ENCODE measurements at places on chromosomes 7 and 10.

GRCh38 chr7:2197436-2198155 is 35.1 kb downstream of the MAD1L1 start:
- no peaks in the 10 kb centered on the region for H3K27me3 ChIP-seq
- no peak overlapping the region for H3K27ac ChIP-seq
- DNase-seq = peak; percentile 49
- H3K36me3 ChIP-seq = peaks cover 12% of the 10 kb centered on the region
- H3K4me1 ChIP-seq = no peaks in the 10 kb centered on the region

GRCh38 chr7:107591421-107591820 is 11.4 kb downstream of the BCAP29 start:
- no peaks in the 10 kb centered on the region for H3K27me3 ChIP-seq
- DNase-seq = no peak
- H3K36me3 ChIP-seq = peaks cover 36% of the 10 kb centered on the region
- H3K4me1 ChIP-seq = no peaks in the 10 kb centered on the region

DNA sequence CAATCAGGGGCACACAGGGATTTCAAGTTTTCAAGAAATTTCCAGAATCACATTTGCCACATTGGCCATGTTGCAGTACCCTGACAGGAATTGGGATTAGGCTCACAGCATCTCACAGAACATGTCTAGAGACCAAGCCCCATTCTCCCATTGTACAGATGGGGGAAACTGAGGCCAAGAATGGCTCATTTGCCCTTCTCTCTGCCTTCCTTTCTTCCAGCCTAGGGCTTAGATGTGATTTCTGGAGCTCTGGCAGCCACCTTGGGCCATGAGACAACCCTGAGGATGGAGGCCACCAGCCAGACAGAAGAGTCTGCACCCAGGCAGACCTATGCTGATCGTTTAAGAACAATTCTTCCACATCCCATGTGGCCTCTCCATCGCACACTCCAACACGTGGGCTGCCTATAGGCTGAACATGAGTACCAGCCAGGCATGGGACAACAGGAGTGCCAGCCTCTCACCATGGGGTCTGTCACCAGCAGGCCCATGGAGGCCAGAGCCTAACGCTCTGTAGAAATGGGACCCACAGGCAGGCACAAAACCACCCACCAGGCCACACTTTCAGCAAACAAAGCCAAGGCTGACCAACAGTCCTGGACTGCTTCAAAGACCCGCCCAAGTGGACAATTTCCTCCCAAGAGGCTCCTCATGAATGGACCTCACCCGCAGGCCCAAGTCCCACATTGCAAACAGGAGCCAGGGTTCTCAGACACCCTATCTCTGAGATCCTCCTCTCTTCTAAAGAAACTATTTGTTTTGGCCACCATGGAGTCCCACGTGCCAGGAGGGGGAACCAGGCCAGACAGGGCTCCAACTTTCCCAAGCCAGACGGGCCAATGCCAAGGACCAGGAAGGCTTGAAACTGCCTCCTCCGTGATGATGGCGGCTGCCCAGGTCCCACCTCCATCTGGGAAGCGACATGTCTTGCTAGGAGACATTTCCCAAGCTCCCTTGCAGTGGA is 20.7 kb downstream of the PDGFA start:
- peaks cover 2% of the 10 kb centered on the region for H3K4me1 ChIP-seq
- H3K36me3 ChIP-seq = peaks cover 26% of the 10 kb centered on the region
- H3K4me3 ChIP-seq = no peak overlapping the region
- DNase-seq = peak; percentile 67

GRCh38 chr7:70883750-70884439 is 248.0 kb upstream of the GALNT17 start:
- no peak overlapping the region for H3K27ac ChIP-seq
- H3K4me3 ChIP-seq = no peak overlapping the region
- H3K27me3 ChIP-seq = no peaks in the 10 kb centered on the region
- no peaks in the 10 kb centered on the region for H3K4me1 ChIP-seq

DNA sequence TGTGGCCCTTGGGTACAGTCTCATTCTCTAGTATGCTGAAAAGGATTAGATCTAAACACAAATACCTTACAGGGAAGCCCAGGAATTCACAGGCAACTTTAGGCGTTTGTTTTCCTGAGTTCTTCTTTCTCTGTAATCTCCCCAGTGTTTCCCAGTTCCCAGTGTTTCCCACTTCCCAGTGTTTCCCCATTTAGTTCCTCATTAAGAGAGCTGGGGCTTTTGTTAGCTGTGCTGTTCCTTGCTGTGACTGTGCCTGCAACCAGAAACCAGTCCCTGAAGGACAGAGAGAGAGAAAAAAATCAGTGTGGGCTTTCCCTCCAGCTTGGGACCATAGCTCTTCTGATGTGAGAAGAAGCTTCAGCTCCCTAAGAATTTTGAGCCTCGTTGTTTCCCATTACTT is 802.9 kb upstream of the COBL start:
- no peak overlapping the region for H3K27ac ChIP-seq
- H3K4me1 ChIP-seq = no peaks in the 10 kb centered on the region
- DNase-seq = no peak

- no peak overlapping the region for H3K27ac ChIP-seq
- H3K27me3 ChIP-seq = no peaks in the 10 kb centered on the region
- H3K4me1 ChIP-seq = peaks cover 10% of the 10 kb centered on the region
- H3K36me3 ChIP-seq = peaks cover 10% of the 10 kb centered on the region
Observed at GRCh38 chr10:102324061-102324460, 71.4 kb upstream of the NFKB2 start.

DNA sequence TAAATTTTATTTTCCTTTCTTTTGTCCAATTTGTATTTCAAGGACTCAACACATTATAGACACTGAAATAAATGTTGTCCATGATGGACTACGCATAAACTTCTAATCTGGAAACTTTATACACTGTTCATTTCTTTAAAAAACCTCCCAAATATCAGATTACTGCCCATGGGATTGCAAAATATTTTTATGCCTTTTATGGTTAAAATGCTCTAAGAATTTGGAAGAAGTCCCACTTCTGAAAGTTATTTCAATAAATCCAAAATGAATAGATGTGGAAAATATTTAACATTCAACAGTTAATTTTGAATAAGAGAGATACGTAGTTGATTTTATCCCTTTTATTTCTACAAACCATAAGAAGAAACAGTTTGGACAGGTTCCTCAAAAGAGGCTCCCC is 46.1 kb downstream of the CABCOCO1 start:
- no peaks in the 10 kb centered on the region for H3K36me3 ChIP-seq
- no peaks in the 10 kb centered on the region for H3K4me1 ChIP-seq
- no peak for DNase-seq

DNA sequence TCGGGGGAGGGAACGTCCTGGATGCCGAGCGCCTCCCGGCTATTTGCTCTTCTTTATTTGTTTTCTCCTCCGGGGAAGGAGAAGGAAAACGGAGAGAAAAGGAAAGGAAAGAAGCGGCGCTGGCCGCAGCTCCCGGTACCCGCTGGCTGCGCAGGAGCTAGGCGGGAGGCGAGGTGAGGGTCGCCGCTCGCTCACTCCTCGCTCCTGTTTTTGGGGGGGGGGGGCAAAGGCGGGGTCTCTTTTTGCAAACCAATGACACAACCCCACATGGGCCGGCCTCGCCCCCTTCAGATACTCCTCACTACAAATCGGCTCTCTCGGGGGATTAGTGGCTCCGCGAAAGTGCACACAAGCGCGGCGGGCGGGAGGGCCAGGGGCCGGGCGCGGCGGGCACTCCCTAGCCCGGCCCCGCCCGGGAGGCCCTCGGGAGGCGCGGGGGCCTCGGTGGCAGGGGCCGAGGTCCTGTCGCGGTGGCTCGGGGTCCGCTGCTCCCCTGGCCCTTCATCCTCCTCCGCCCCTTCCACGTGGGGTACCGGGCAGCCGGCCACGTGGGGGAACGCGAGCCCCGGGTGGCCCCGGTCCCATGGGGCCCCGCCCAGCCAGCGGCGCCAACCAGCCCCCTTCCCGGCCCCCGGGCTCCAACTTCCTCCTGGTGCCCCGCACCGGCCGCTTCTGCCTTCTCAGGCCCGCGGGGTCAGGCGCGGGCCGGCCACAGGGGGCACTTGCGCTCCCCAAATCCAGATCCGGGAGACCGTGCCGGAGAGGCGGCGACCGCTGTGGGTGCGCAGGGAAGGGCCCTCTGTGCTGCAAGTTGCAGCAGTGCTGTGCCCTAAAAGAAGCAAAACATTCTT is 718 bp upstream of the CTBP2 start:
- H3K4me1 ChIP-seq = peaks cover 26% of the 10 kb centered on the region
- H3K4me3 ChIP-seq = peak overlapping the region; percentile 71
- H3K36me3 ChIP-seq = no peaks in the 10 kb centered on the region
- H3K27ac ChIP-seq = peak overlapping the region; percentile 91
- peak; percentile 91 for DNase-seq

- no peak overlapping the region for H3K27ac ChIP-seq
- no peaks in the 10 kb centered on the region for H3K27me3 ChIP-seq
- no peak for DNase-seq
- no peaks in the 10 kb centered on the region for H3K4me1 ChIP-seq
Observed at GRCh38 chr10:132111121-132111731, 45.5 kb downstream of the JAKMIP3 start.

DNA sequence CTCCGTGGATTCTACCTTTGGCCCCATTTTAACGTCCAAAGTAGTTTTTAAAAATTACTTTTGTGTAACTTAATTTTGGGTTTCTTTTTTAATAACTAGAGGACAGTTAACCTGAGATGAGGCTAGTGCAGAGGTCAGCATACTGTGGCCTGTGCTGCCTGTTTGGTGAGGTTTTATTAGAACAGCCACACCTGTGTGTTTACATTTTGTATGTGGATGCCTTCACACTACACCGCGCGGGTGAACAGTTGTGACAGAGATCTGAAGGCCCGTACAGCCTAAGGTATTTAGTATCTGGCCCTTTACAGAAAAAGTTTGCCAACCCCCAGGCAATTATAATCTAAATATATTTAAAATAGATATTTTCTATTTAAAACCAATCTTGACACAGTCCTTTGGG is 46.9 kb downstream of the STK17A start:
- H3K4me1 ChIP-seq = peaks cover 3% of the 10 kb centered on the region
- H3K27me3 ChIP-seq = no peaks in the 10 kb centered on the region
- peaks cover 67% of the 10 kb centered on the region for H3K36me3 ChIP-seq
- no peak for DNase-seq
- H3K4me3 ChIP-seq = no peak overlapping the region
- no peak overlapping the region for H3K27ac ChIP-seq

GRCh38 chr7:128210590-128211570 is 30.2 kb upstream of the LEP start:
- H3K27me3 ChIP-seq = peaks cover 20% of the 10 kb centered on the region
- no peaks in the 10 kb centered on the region for H3K36me3 ChIP-seq
- no peak overlapping the region for H3K4me3 ChIP-seq
- no peak overlapping the region for H3K27ac ChIP-seq
- no peak for DNase-seq

- no peak overlapping the region for H3K4me3 ChIP-seq
- no peak for DNase-seq
- H3K27me3 ChIP-seq = no peaks in the 10 kb centered on the region
- H3K36me3 ChIP-seq = no peaks in the 10 kb centered on the region
- H3K27ac ChIP-seq = no peak overlapping the region
Observed at GRCh38 chr10:28914701-28915100, 237.4 kb downstream of the BAMBI start.

- peaks cover 87% of the 10 kb centered on the region for H3K36me3 ChIP-seq
- H3K4me1 ChIP-seq = no peaks in the 10 kb centered on the region
- H3K27ac ChIP-seq = no peak overlapping the region
- H3K27me3 ChIP-seq = no peaks in the 10 kb centered on the region
- no peak for DNase-seq
- no peak overlapping the region for H3K4me3 ChIP-seq
Observed at GRCh38 chr10:5933909-5934546, 43.3 kb downstream of the IL15RA start.

DNA sequence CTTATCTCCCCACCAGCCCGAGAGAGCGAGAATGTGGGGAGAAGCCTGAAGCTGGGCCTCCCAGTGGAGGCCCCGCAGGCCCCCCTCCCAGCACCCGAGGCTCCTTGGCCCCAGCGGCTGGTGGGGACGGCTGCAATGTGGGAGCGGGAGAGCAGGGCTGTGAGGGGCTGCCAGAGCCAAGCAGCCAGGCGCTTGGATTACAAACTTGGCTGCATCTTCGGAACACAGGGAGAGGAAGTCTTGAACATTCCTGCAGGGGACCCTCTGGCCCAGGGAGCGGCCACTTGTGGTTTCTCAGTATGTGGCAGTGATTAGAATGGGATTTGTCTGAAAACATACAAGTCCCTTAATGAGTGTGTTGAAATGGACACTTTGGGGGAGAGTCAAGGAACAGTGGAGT is 23.2 kb downstream of the ELN start:
- no peak for DNase-seq
- H3K36me3 ChIP-seq = peaks cover 55% of the 10 kb centered on the region
- H3K27ac ChIP-seq = no peak overlapping the region
- no peaks in the 10 kb centered on the region for H3K27me3 ChIP-seq
- no peak overlapping the region for H3K4me3 ChIP-seq
- peaks cover 3% of the 10 kb centered on the region for H3K4me1 ChIP-seq

DNA sequence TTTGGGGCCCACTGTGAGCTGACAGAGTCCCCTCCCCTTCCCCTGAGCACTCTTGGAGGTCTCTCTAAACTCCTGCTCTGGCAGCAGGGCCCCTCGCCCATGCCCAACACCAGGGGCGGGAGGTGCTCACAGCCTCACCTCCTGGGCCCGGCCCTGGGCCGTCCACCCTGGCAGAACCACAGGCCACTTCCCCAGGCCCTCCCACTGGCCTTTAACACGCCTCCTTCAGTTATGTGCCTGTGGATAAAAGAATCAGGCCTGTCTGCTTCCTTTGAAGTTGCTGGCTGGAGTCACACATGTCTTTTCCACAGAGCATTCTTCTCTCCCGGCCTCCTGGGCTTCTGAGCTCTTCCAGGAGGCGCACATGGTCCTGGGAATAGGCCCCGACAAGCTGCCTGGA is 10.2 kb downstream of the MYL10 start:
- H3K36me3 ChIP-seq = no peaks in the 10 kb centered on the region
- H3K27me3 ChIP-seq = peaks cover 7% of the 10 kb centered on the region
- H3K4me3 ChIP-seq = no peak overlapping the region
- H3K4me1 ChIP-seq = no peaks in the 10 kb centered on the region
- DNase-seq = no peak

- DNase-seq = no peak
- H3K36me3 ChIP-seq = no peaks in the 10 kb centered on the region
- no peak overlapping the region for H3K27ac ChIP-seq
Observed at GRCh38 chr10:45280113-45280760, 35.2 kb downstream of the OR13A1 start.

DNA sequence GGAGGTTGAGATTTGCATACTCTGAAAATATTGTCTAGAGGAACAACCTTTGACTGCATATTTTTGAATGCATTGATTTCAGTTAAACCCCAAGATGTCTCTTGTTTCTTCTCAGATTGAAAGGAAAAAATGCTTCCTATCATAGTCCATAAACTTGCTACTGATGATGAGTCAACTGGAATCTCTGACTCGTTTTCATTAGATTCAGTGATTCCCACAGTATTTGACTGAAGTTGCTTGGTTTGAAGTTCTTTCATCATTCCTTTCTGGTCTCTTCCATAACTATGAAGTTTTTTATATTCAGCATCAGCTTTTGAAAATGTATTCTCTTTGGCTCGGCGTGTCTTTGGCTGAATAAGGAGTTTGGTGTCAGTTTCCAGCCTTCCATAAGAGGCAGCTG is 10.7 kb downstream of the PEX1 start:
- DNase-seq = no peak
- H3K27ac ChIP-seq = no peak overlapping the region
- H3K4me1 ChIP-seq = no peaks in the 10 kb centered on the region

Measured in upper lobe of right lung (tissue), 1 donor.